ENCODE measurements at places on chromosomes 3 and 15. TPM values are rescaled to one million over a fixed set of nuclear protein-coding genes. Genes with fewer than 3 reads are reported as not detected.

Gene SLC22A13
- total RNA-seq = not detected

Gene RLBP1
- not detected for total RNA-seq

Gene ANKDD1A
- total RNA-seq = 41.7 TPM

Gene PSMA4
- total RNA-seq = 175 TPM

Gene CTXN2
- total RNA-seq = not detected

GRCh38 chr3:119352034-119352609 is 57.9 kb downstream of the ARHGAP31 start:
- no peaks in the 10 kb centered on the region for H3K4me1 ChIP-seq
- H3K27ac ChIP-seq = no peak overlapping the region
- H3K27me3 ChIP-seq = no peaks in the 10 kb centered on the region
- DNase-seq = no peak
- no peaks in the 10 kb centered on the region for H3K36me3 ChIP-seq

GRCh38 chr15:85150130-85150480 is 168.4 kb downstream of the PDE8A start:
- no peak for DNase-seq
- H3K36me3 ChIP-seq = no peaks in the 10 kb centered on the region
- H3K4me3 ChIP-seq = no peak overlapping the region
- no peaks in the 10 kb centered on the region for H3K27me3 ChIP-seq

DNA sequence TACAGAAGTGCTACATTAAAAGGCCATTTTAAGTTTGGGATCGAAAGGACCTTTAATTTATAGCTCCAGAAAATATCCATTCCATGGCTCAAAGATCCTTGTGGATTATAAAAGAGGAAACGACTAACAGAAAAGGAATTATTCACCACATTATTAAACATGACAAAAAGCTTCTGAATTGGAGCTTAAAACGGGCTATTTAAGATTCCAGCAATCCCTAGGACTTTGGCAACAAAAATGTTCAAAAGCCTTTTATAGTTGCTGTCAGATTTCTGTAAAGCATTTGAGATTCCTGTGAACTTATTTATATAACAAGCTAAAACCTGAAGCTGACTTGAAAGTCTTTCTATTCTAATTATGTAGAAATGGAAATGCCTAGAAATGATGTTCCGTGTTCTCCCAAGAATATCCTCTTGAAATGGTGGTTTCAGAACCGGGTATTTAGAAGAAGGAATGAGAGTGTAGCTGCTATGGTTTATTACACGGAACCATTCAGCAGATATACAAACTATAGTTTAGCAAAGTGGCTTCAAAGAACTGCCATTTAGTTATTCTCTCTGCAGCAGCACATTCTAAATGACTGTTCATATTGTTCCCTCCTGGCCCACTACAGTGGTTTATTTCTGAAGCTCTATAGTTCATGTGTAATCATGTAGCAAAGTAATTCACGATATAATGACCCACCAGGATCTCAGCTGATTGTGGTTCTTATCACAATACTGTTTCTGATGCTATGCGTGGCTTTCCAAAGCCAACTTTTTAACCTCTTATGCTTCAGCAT is 961.7 kb downstream of the FHIT start:
- no peak for DNase-seq
- H3K36me3 ChIP-seq = no peaks in the 10 kb centered on the region
- H3K27ac ChIP-seq = no peak overlapping the region
- no peak overlapping the region for H3K4me3 ChIP-seq

- no peaks in the 10 kb centered on the region for H3K27me3 ChIP-seq
- H3K36me3 ChIP-seq = no peaks in the 10 kb centered on the region
- H3K27ac ChIP-seq = no peak overlapping the region
- H3K4me3 ChIP-seq = no peak overlapping the region
These were observed 36.4 kb downstream of the CCDC80 start for GRCh38 chr3:112604536-112604935.

- H3K4me3 ChIP-seq = no peak overlapping the region
- no peak for DNase-seq
- H3K27me3 ChIP-seq = no peaks in the 10 kb centered on the region
These were observed 285.8 kb upstream of the GADL1 start for GRCh38 chr3:31180274-31180673.

GRCh38 chr3:150454085-150454484 is 46.0 kb downstream of the TSC22D2 start:
- no peak overlapping the region for H3K4me3 ChIP-seq
- no peaks in the 10 kb centered on the region for H3K4me1 ChIP-seq
- H3K36me3 ChIP-seq = peaks cover 3% of the 10 kb centered on the region
- no peak overlapping the region for H3K27ac ChIP-seq

GRCh38 chr15:67859331-67859946 is 19.6 kb upstream of the RNU6-1 start:
- peaks cover 11% of the 10 kb centered on the region for H3K4me1 ChIP-seq
- no peak overlapping the region for H3K4me3 ChIP-seq
- DNase-seq = no peak
- H3K27me3 ChIP-seq = no peaks in the 10 kb centered on the region
- no peaks in the 10 kb centered on the region for H3K36me3 ChIP-seq

- peak; percentile 78 for DNase-seq
- peak overlapping the region; percentile 94 for H3K27ac ChIP-seq
- peaks cover 8% of the 10 kb centered on the region for H3K36me3 ChIP-seq
- H3K4me3 ChIP-seq = peak overlapping the region; percentile 92
- H3K27me3 ChIP-seq = no peaks in the 10 kb centered on the region
These were observed 756 bp downstream of the CLPX start for GRCh38 chr15:65184305-65184867.

DNA sequence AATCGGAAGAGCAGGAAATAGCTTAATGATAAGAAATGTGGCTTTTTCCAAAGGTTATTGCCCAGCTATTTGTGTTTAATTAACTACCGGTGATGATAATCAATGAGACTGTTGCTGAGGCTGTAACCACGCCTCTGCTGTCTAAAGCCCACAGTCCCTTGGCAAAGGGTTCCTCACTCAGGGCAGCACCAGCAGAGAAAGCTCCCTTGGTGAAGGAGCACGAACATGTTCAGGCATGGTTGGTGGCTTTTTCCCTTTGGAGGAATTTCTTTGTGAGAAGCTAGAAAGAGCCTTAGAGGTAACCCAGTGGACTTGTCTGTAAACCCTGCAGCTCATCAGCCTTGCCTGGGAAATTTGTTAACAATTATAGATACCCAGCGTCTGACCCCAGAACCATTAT is 7.5 kb upstream of the ST6GAL1 start:
- no peak overlapping the region for H3K4me3 ChIP-seq
- no peak overlapping the region for H3K27ac ChIP-seq
- DNase-seq = no peak
- no peaks in the 10 kb centered on the region for H3K36me3 ChIP-seq

GRCh38 chr3:152374262-152374990 is 105.7 kb downstream of the MBNL1 start:
- no peaks in the 10 kb centered on the region for H3K36me3 ChIP-seq
- no peak overlapping the region for H3K4me3 ChIP-seq
- no peaks in the 10 kb centered on the region for H3K27me3 ChIP-seq
- peaks cover 35% of the 10 kb centered on the region for H3K4me1 ChIP-seq
- DNase-seq = no peak

DNA sequence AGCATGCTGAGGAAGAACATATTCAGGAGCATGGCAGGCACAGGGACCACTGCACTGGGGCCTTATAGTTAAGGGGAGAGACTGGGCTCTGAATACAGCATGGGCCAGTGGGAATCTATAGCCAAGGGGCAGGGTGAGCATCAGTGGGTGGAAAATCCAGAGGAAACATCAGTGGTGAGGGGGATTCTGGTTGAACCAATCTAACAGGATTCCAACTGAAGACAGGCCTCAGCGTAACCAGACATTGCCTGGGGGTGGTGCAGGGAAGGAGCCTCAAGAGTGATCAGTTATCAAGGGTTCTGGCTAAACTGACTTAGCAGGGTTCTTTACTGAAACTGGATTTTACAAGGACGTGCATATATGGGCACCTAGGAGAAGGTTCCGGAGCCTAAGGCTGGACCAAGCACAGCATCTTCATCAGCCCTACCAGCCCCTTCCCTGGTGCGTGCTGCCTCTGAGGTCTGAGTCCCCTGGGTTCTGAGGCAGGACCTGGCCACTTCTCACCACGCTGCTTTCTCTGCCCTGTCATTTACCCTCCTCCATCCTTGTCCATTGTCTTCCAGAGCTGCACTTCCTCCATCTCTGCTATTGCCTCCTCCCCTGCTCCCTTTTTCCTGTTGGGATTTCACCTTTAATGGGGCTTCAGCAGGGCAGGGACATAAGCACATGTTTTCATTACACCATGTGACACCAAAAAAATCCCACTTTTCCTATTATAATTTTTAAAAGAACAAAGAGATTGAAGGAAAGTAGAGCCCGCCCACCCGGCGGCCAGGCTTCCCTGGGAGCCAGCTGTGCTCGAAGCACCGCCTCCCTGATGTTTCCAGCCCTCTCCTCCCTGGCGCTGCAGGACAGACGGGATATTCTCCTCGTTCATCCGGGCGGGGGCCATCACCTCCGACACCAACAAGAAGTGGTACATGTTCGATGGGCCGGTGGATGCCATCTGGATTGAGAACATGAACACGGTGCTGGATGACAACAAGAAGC is 52.1 kb downstream of the DNAH1 start:
- no peak for DNase-seq
- H3K27me3 ChIP-seq = no peaks in the 10 kb centered on the region
- no peak overlapping the region for H3K4me3 ChIP-seq
- no peaks in the 10 kb centered on the region for H3K36me3 ChIP-seq

- H3K36me3 ChIP-seq = no peaks in the 10 kb centered on the region
- H3K4me3 ChIP-seq = no peak overlapping the region
- no peak overlapping the region for H3K27ac ChIP-seq
- peaks cover 4% of the 10 kb centered on the region for H3K4me1 ChIP-seq
- DNase-seq = no peak
- H3K27me3 ChIP-seq = no peaks in the 10 kb centered on the region
These were observed 5.2 kb upstream of the SLC28A1 start for GRCh38 chr15:84879088-84879780.

GRCh38 chr15:95470997-95471689 is 859.4 kb upstream of the NR2F2 start:
- no peak overlapping the region for H3K27ac ChIP-seq
- H3K36me3 ChIP-seq = no peaks in the 10 kb centered on the region
- DNase-seq = peak; percentile 36
- no peaks in the 10 kb centered on the region for H3K27me3 ChIP-seq

- no peak for DNase-seq
- no peak overlapping the region for H3K27ac ChIP-seq
- no peaks in the 10 kb centered on the region for H3K36me3 ChIP-seq
- H3K4me3 ChIP-seq = no peak overlapping the region
These were observed 7.5 kb downstream of the P2RY1 start for GRCh38 chr3:152842413-152842812.

GRCh38 chr3:71064291-71064955 is 519.1 kb downstream of the FOXP1 start:
- DNase-seq = peak; percentile 37
- peaks cover 42% of the 10 kb centered on the region for H3K4me1 ChIP-seq
- H3K4me3 ChIP-seq = no peak overlapping the region

DNA sequence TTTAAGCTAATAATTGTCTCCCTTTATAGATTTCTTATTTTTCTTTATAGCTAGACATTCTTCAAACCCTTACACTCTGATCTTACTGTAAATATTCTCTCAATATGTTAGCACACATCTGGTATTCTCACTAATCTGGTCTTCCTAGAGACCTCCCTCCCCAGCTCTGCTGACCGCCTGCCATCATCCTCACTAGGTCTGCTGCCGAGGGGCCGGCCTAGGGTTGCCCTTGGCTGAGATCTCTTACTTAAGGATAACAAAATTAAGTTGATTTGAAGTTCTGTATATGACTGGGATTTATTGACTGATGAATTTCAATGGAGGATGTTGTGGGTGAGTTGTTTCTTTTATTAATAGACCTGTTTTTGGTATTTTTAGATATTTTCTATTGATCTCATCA is 586.6 kb downstream of the NAALADL2 start:
- H3K27ac ChIP-seq = no peak overlapping the region
- no peak for DNase-seq
- no peaks in the 10 kb centered on the region for H3K36me3 ChIP-seq

GRCh38 chr3:67646586-67647234 is 7.7 kb downstream of the SUCLG2 start:
- no peaks in the 10 kb centered on the region for H3K27me3 ChIP-seq
- no peaks in the 10 kb centered on the region for H3K36me3 ChIP-seq

- no peaks in the 10 kb centered on the region for H3K27me3 ChIP-seq
- no peaks in the 10 kb centered on the region for H3K36me3 ChIP-seq
- no peak overlapping the region for H3K27ac ChIP-seq
- no peaks in the 10 kb centered on the region for H3K4me1 ChIP-seq
- DNase-seq = no peak
These were observed 215.6 kb downstream of the WNT5A start for GRCh38 chr3:55271549-55271948.

GRCh38 chr3:4850211-4850927 is 128.9 kb upstream of the BHLHE40 start:
- no peaks in the 10 kb centered on the region for H3K27me3 ChIP-seq
- H3K4me3 ChIP-seq = no peak overlapping the region
- no peaks in the 10 kb centered on the region for H3K36me3 ChIP-seq
- no peak for DNase-seq
- peaks cover 3% of the 10 kb centered on the region for H3K4me1 ChIP-seq
- no peak overlapping the region for H3K27ac ChIP-seq

All from adrenal gland (tissue), 19 donors.